Fibroblast of skin of left biceps (primary cell): ENCODE measurements at places on chromosomes 6 and 20.

DNA sequence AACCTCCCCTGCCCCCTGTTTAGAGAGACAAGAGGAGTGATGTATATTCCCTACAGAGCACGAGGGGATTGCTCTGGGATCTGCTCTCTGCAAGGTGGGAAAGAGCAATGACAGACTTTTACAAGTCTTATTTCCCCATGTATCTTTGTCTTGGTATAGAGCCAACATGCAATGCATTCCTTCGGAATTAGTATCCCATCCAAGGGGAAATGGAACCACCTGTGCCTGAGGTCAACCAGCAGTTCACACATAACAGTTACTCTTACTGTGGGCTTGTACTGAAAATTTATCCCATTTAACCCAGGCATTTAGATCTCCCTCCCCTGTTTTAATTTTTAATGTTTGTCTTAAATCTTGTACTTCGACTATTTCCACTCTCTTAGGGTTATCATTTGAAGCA is 250.4 kb downstream of the C6orf118 start:
- peak; percentile 13 for DNase-seq

DNA sequence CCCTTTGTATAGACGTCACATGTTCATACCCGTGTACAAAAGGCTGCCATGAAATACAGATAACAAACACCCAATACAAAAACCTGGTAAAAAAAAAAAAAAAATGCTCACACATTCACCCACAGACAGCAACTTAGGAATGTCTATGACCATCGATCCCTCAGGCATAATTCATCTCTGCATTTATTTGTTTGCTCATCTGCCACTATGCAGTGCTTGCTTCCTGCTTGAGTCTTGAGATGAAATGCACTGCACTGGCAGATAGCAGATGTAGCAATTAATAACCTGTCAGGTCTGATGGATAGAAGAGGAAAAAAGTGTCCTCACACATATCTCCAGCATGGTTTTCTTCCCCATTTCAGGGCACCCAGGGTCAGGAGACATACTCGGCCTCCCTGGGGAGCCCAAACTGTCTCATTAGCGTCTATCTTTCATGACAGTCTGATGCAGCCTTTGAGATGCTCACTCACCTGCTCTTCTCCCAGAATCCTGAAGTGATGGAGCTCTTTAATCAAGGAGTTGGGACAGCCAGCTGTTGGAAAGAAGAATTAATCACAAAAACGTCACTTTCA is 295.1 kb upstream of the AGPAT4 start:
- DNase-seq, result no peak

- no peak for DNase-seq
These were observed 251.4 kb downstream of the PRL start for GRCh38 chr6:22045261-22045912.

GRCh38 chr20:34061695-34062094 is 50.3 kb downstream of the EIF2S2 start:
- DNase-seq, result no peak

GRCh38 chr6:30323806-30324205 is 2.9 kb upstream of the TRIM39 start:
- no peak for DNase-seq

- DNase-seq, result no peak
These were observed 1.5 kb upstream of the MTO1 start for GRCh38 chr6:73460056-73460455.

GRCh38 chr6:55239099-55239498 is 64.8 kb downstream of the HCRTR2 start:
- peak; percentile 9 for DNase-seq

GRCh38 chr20:5887386-5887785 is 62.9 kb downstream of the TRMT6 start:
- no peak for DNase-seq

DNA sequence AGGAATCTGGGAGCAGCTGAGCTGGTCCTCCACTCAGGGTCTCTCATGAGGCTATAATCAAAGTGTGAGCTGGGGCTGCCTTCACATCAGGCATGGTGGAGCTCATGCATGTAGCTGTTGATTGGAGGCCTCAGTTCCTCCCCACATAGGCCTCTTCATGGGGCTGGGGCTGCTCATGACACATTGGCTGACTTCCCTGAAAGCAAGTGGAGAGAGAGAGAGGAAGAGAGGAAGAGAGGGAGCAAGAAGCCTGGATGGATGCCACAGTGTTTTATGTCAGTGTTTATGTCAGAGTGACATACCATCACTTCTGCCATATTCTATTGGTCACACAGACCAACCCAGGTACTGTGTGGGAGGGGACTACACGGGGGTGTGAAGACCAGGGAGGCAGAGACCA is 43.8 kb downstream of the EYA2 start:
- no peak for DNase-seq

GRCh38 chr6:127576874-127577273 is at the start of gene C6orf58:
TSS of gene C6orf58 (plus strand) at chr6:127577174. CDS start at chr6:127577186, 12 bp downstream.
- no peak for DNase-seq

DNA sequence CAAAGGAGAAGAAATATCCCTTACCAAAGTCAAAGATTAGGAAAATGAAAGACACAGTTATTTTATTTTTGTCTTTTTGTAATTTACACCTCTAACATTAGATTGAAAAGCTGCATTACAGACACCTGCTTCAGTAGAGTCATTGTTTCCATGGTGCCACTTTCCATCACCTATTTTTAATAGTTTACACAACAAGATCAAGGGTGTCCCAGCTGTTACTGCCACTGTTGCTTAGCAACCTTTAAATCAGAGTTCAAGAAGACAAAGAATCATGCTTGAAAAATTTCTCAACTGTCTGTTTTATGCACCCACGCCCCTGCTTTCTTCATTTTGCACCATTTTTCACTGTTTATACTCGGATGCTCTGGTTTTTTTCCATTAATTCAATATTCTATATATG is 668.2 kb upstream of the GJE1 start:
- DNase-seq, result no peak

GRCh38 chr6:71197780-71198179 is 90.8 kb upstream of the OGFRL1 start:
- DNase-seq, result no peak

DNA sequence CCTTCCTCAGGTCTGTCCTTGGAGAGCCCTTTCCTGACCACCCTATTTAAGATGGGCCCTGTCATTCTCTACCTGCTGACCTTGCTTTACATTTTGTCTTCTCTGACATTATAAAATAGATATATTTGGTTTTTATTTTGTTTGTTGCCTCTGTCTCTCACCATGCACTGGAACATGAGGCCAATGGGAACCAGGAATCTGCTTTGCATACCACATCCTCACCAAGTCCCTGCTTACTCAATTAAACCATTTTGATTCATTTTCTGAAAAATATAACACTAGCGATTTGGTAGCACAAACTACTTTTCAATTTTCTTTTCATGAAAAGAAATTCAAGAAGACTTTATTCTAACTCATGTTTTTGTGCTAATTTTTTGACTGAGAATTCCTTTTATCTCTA is 32.8 kb upstream of the POPDC3 start:
- DNase-seq, result no peak

GRCh38 chr20:10079964-10080363 is 45.2 kb downstream of the ANKEF1 start:
- DNase-seq, result peak; percentile 63

- DNase-seq, result no peak
These were observed 345.2 kb downstream of the ZFAND3 start for GRCh38 chr6:38164671-38165108.

GRCh38 chr20:10369723-10370090 is 64.3 kb downstream of the MKKS start:
- no peak for DNase-seq

GRCh38 chr20:53223626-53224172 is 251.5 kb downstream of the TSHZ2 start:
- DNase-seq, result no peak

DNA sequence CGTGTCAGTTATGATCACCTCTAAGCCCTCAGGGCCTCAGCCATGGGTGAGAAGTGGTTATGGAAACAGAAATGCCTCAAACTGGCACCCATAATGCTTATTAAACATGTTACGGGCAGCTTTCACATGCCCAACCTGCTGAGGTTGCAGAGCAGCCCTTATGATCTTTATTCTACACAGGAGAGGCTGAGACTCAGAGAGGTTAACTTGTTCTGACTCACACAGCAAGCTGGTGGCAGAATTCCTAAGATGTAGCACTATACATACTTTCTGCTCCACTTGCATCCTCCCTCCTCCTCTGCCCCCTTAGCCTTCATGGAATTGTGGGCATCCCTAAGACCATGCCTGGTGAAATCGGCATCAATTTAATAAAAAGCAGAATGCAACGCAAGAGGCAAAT is 34.7 kb upstream of the IGF2R start:
- DNase-seq, result no peak

- DNase-seq, result no peak
These were observed 328.2 kb upstream of the JAG1 start for GRCh38 chr20:11001764-11002540.

- no peak for DNase-seq
These were observed 141.8 kb downstream of the TMEM200A start for GRCh38 chr6:130507666-130508028.

GRCh38 chr6:28205879-28206278 is 19.2 kb upstream of the ZSCAN9 start:
- DNase-seq, result no peak

- peak; percentile 38 for DNase-seq
These were observed 18.7 kb downstream of the SESN1 start for GRCh38 chr6:109075934-109076333.

- DNase-seq, result no peak
These were observed 339.4 kb downstream of the PLCB1 start for GRCh38 chr20:8471465-8471864.

DNA sequence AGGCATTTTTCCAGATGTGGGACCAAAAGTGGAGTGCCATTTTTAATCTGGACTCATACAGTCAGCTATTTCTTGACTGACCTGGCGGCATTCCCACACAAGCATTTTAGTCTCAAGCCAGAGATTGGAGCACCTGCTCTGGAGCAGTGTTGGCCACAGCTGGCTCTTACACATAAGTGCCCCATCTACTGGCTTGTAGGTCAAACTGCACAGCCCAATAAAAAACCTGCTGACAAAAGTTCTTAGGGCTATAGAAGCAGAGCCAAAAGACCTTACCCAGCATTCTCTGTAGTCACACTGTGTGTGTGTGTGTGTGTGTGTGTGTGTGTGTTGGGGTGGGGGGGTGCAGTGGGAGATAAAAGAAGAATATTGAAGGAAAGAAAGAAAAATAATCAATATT is 38.6 kb upstream of the SENP6 start:
- DNase-seq, result no peak

DNA sequence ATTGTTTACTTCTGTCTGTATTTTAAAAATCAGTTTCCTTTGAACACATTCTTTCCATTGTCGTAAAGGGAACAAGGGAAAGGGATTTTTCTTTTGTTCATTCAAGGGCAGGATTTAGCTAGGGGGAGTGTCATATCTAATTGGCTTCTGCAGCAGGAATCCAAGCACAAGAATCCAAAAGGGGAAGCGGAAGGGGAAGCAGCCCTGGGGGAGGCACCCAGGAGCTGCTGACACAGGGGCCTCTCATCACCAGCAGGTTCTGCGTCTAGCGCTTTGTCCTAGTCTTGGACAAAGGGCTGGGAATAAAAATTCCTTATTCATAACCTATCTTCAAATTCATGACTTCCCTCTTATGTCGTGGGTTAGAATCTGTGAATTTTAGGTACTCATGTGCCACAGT is 13.7 kb downstream of the RIPK1 start:
- no peak for DNase-seq

DNA sequence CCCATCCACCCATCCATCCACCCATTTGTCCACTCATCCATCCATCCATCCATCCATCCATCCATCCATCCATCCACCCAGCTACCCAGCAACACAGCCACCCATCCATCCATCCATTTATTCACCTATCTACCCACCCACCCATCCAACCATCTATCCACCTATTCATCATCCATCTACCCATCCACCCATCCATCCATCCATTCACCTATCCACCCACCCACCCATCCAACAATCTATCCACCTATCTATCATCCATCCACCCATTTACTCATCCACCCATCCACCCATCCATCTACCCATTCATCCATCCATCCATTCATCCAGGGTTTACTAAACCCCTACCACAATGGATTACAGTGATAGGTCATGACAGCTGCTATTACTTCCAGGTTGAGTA is 7.4 kb downstream of the SERPINB1 start:
- DNase-seq, result no peak

- no peak for DNase-seq
These were observed 26.1 kb downstream of the SCP2D1 start for GRCh38 chr20:18839507-18840247.

DNA sequence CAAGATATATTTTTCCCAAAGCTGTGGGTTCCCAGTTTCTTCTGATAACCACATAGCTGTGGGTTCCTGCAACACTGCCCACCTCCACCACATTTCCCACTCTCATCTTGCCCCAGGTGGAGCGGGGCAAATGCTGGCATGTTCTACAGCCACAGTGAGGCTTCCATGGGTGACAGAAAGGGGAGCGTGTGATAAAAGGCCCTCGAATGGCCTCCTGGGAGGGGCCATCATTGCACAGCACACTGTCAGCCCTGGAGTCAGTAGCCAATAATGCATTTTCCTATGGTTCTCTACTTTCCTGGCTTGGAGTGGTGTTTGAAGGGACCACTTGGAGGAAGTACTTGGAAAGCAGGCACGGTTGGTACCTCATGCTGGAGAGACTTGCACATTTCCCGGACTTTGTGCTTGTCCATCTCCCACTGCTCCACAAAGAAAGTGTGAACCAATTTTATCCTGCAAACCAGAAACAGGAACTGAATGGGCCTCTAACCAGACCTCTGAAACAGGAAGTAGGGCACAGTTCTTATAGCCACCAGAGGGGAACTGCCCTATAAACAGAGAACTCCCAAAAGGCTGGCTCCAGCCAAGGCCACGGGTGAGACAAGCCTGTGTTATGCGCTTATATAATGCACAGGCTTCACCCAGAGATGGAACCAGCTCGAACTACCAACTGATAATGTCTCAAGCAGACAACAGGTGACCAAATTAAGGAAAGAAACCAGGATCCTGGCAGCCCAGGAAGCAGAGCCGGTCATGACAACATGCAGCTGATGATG is 8.6 kb downstream of the MAP3K5 start:
- DNase-seq, result no peak

- no peak for DNase-seq
These were observed 51.0 kb downstream of the ABHD12 start for GRCh38 chr20:25339608-25340007.
